ENCODE measurements at places on chromosomes 16 and 17.

GRCh38 chr17:28227316-28228108 is 91.5 kb upstream of the TMEM97 start:
- DNase-seq = peak; percentile 49

- no peak for DNase-seq
These were observed 28.6 kb downstream of the SLC38A8 start for GRCh38 chr16:84013787-84014569.

- peak; percentile 88 for DNase-seq
These were observed 346 bp upstream of the SLC43A2 start for GRCh38 chr17:1628856-1629503.

GRCh38 chr16:49471038-49471727 is 97.6 kb downstream of the C16orf78 start:
- DNase-seq = no peak

- DNase-seq = no peak
These were observed 51.8 kb upstream of the KDM6B start for GRCh38 chr17:7782240-7782639.

DNA sequence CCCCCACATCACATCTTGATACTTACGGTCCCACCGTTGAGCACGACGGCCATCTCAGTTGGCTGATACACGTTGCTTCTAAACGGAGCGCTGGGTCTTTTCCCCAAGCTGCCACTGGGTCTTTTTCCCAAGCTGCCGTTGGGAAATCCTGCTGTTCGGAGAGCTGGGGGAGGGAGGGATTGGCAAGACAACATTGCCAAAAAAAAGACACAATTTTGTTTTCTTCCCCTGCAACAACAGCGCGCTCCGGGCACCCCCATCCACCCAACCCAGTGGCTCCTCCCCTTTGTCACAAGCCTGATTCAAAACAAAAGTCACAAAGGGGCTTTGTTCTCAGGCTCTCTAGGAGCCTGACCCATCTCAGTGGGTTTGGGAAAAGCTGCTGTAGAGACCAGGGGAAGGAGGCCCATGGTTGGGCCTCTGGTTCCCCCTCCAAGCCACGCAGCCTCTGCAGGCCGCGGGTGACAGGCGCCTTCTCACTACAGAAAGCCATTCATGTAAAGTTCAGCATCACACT is 22.8 kb downstream of the GPRC5B start:
- no peak for DNase-seq

DNA sequence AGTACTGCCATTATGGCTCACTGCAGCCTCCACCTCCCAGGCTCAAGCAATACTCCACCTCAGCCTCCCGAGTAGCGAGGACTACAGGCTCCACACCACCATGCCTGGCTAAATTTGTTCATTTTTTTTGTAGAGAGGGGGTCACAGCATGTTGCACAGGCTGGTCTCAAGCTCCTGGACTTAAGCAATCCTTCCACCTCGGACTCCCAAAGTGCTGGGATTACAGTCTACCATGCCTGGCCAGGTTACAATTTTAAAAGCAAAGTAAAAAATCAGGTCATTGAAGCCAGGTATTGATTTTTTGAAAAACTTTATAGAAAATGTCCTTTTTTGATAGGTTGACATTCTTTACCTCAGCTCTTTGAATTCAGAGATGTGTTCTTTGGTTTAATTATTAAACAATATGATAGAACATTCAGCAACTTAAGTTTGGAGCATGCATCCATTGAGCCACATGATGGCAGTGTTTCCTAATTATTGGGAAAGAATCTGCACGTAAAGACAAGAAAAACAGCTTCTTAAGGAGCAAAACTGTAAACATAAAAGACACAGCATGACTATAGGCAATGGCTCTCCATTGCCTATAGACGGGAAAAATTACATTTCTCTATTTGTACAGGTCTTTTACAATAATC is 1.7 kb upstream of the SLC16A11 start:
- DNase-seq = peak; percentile 76

GRCh38 chr16:58039829-58040495 is 14.4 kb downstream of the MMP15 start:
- no peak for DNase-seq

GRCh38 chr17:59941131-59941530 is 23.4 kb downstream of the RNFT1 start:
- DNase-seq = no peak

DNA sequence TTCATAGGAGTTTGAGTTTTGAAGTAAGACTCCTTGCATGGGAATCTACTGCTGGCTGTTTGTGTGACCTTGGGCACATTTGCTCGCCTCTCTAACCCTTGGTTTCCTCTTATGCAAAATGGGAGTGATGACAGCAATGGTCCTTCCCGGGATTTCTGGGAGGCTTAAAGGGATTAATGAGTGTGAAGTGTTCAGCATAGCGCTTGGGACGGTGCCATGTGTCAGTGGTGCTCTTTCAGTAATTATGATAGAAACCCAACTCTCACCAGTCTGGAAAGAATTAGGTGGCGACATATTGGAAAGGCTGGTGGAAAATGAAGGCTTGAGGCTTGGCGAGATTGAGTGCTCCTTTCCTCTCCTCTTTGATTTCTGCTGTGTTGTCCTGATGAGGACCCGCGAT is 429.2 kb upstream of the EEF2KMT start:
- DNase-seq = no peak

- no peak for DNase-seq
These were observed 220 bp upstream of the ARHGAP44 start for GRCh38 chr17:12789075-12789480.

- no peak for DNase-seq
These were observed 14.4 kb downstream of the SNN start for GRCh38 chr16:11682655-11683096.

DNA sequence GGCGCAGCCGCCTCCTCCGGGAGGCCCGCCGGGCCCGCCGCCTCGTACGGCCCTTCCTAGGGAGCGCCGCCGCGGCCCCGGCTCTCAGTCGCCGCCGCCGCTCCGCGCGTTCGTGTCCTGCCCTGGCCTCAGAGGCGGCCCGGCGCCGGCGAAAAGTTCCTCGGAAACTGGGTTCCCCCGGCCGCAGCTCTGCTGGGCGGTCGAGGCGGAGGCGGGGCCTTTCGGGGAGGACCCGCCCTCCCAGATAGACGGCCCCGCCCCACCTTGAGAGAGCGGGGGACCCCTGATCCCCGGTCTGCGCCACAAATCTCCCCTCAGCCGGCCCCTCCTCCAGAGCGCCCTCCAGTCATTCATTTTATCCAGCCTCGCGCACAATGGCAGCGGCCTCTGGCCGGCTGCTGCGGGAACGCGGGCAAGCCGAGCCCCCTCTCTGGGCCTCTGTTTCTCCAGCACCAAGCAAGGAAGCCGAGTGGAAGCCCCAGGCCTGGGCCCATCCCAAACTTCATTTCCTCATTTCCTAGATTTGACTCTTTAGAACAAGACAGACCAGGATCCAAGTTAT is at the start of gene SREBF1:
Gene SREBF1, minus strand, starts transcription at position 169 of the 562 bp plus-strand sequence. CDS start 169 bp downstream, outside the sequence.
- no peak for DNase-seq

GRCh38 chr16:63169100-63169499 is 1132.9 kb upstream of the CDH8 start:
- DNase-seq = no peak

DNA sequence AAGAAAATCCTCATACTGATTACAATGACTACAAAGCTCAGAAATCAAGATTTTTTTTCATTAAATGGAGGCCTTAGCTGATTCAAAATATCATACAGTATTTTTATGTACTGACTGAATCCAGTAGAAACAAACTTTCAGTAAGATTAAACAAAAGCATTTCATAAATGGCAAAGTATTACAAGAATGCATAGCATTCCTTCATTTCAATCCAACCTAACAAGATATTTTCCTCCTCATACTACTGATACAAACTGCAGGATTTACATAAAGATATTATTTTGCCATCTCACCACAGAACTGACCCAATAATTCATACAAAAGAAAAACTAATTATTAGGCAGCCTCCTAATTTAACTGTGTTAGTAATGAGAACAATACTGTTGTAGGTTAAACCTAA is 6.2 kb upstream of the KANSL1 start:
- DNase-seq = no peak

DNA sequence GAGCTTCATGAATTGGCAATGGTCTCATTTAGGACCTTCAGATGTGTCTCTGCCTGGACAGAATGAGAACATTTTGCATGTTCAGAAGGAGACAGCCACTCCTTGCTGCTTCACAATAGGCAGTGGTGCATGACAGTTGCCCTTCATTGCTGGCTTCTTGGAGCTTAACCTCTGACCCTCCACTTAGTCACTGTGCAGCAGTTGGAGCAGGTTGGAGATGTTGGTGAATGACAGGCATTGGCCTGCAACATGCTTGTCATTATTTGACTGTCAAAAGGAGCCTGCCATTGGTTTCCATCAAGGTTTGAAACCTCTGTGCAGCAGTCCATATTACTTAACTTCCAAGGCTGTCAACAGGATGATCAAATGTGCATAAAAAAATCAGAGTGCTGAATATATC is 22.7 kb downstream of the FTO start:
- no peak for DNase-seq

GRCh38 chr17:65750631-65751115 is 189.2 kb upstream of the AXIN2 start:
- no peak for DNase-seq

DNA sequence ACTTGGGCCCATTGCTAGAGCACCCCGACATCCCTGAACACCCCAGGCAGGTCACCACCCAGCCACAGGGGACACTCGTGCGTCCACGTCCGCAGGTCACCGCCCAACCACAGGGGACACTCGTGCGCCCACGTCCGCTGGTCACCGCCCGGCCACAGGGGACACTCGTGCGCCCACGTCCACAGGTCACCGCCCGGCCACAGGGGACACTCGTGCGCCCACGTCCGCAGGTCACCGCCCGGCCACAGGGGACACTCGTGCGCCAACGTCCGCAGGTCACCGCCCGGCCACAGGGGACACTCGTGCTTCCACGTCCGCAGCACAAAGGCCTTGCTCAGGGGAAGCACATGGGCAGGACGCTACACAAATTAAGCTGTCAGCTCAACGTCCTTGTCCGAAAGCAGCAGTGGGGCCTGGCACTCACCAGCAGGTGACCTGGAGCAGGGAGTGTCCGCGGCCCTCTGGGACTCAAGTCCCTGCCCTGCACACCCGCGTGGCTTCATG is 17.7 kb downstream of the GALNS start:
- no peak for DNase-seq

DNA sequence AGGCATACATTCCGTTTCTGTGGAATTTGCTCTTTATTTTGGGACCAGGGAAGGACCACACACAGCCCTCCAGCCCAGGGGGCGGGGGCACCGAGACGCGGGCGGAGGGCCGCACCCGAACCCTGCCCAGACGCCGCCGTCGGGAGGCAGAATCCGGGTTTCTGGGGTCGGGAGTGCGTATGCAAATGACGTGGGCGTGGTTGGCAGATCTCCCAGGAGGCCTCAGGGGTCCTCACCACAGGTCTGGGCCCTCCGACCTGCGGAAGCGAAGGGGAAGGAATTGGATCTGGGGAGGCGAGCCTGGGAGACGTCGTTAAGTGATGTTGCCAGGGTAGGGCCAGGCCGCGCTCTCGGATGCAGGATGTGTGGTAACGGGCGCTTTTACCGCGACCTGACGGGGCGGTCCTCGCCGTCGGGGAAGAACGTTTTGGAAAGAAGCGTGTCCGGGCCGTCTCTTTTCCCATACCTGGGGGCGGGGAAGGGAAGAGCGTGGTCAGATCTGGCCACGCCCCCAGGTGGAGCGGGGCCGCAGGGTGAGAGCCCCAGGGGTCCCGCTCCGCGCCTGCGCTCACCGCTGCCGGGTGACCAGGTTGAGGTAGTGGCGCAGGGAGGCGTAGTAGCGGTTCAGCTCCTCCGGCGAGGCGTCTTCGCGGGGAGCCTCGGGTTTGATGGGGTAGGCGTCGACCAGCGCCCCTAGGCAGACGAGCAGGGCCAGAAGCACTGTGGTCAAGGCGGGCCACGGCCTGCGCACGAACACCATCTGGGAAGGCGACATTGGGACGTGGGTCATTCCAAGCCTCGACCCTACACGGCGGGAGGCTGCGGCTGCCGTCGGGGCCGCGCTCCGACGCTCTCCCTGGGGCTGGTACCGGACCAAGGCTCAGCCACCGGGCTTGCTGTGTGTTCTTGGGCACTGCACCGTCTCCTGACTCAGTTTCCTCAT is 745 bp downstream of the PYY start:
- no peak for DNase-seq

DNA sequence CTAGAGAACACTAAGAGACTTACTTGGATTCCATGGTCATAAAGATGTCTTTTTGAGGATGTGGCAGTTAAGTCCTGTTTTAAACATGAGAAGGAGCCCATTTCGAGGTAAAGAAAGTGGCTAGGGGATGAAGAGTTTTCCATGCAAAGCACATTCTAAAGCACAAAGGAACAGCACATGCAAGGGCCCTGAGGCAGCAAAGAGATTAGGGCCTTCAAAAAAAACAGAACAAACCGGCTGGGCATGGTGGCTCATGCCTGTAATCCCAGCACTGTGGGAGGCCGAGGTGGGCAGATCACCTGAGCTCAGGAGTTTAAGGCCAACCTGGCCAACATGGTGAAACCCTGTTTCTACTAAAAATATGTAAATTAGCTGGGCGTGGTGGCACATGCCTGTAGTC is 79.8 kb downstream of the AKAP1 start:
- no peak for DNase-seq

DNA sequence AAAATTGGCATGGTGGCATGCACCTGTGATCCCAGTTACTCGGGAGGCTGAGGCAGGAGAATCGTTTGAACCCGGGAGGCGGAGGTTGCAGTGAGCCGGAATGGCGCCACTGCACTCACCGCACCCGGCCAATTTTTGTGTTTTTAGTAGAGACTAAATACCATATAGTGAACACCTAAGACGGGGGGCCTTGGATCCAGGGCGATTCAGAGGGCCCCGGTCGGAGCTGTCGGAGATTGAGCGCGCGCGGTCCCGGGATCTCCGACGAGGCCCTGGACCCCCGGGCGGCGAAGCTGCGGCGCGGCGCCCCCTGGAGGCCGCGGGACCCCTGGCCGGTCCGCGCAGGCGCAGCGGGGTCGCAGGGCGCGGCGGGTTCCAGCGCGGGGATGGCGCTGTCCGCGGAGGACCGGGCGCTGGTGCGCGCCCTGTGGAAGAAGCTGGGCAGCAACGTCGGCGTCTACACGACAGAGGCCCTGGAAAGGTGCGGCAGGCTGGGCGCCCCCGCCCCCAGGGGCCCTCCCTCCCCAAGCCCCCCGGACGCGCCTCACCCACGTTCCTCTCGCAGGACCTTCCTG is at the start of gene HBQ1:
Gene HBQ1, plus strand, starts transcription at position 359 of the 575 bp plus-strand sequence. Its CDS starts 28 bp downstream, at position 387.
- DNase-seq = no peak

DNA sequence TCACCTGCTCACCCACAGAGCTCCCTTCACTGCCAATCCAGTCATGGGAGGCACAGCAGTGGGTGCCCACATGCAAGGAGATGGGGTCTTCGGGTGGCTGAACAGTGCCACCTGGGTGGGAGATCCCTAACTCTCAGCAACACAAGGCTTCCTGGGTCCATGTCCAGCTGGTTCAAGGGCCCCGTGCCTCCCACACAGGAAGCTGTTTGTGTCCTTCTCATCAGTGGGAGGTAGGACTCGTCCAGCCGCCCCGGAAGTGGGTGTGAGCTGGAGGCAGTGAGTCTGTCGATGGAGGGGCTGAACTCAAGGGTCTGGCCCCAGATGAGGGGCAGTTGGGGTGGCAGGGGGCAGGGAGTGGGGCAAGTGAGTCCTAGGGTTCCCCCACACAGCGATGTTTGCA is 1.6 kb downstream of the FBXL16 start:
- no peak for DNase-seq

GRCh38 chr16:1416521-1416941 is 2.0 kb upstream of the UNKL start:
- DNase-seq = no peak

GRCh38 chr17:18177722-18178121 is 5.9 kb upstream of the ALKBH5 start:
- no peak for DNase-seq
